Hypothalamus (tissue), 51 donors: ENCODE measurements at places on chromosomes 13 and 19.
A peak's percentile ranks its signal among the peaks of the same experiment; 100 is the strongest.

DNA sequence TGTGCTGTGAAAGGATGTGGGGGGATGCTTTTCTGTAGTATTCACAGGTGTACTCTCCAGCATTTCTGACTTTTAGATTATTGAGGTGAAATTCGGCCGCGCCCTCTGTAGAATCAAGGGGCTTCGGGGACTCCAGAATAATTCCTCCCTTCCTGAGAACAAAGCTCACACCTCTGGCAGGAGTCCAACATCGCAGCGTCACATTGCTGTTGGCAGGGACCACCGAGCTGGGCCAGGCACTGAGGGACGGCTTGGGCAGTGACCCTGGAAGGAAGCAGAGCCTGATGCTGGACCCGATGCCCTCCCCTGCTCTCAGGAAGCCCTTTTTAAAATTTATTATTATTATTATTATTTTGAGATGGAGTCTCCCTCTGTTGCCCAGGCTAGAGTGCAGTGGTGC is 6.3 kb downstream of the TARM1 start:
- no peak for DNase-seq

DNA sequence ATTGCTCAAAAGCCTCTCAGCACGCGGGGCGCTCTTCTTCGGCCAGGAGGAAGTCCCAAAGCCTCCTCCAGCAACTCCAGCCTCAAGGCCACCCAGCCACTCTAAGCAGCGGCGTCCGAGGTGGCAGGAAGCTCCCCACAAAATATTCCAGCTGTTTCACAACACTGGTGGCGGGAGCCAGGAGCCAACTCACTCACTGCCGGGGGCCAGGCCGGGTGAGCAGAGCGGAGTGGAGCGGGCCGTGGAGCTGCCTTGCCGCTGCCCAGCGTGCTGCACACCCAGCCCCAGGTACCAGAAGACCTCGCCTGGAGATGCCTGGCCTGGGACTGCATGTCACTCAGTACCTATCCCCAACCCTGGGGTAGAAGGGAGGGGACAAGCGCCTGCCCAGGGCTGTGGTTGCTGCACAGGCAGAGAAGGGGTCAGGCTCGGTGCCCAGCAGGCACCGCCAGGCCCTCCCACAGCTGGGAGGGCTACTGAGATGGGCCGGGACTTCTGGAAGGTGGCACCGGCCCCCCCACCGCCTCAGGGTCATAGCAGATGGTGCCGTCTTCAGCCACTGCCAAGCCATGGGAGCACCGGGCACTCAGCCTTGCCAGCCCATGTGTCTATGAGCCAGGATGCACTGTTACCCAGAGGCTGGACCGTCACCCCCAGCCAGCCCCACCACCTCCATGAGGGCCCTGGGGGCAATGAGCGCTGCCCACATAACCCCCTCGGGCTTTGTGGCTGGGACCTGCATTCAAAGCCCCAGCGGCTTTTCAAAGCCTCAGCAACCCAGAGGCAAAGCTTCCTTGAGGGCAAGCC is 59.2 kb downstream of the MLLT1 start:
- no peak for DNase-seq

DNA sequence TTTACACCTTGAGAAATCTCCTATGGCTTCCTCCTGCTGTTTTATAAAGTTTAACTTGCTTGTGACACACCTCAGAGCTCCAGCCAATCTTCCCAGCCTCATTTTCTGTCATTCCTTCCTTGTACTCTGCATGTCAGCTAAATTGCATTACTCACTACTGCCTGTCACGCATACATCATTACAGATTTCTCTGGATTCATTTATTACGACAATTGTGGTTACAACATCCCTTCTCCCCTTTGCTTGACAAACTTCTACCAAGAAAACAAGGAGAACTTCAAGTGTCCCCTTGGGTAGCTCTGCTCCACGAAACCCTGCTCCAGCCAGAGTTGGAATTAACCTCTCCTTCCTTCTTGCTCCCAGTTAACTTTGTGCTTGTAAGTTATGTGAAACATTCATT is 22.0 kb upstream of the GPR18 start:
- DNase-seq: no peak

DNA sequence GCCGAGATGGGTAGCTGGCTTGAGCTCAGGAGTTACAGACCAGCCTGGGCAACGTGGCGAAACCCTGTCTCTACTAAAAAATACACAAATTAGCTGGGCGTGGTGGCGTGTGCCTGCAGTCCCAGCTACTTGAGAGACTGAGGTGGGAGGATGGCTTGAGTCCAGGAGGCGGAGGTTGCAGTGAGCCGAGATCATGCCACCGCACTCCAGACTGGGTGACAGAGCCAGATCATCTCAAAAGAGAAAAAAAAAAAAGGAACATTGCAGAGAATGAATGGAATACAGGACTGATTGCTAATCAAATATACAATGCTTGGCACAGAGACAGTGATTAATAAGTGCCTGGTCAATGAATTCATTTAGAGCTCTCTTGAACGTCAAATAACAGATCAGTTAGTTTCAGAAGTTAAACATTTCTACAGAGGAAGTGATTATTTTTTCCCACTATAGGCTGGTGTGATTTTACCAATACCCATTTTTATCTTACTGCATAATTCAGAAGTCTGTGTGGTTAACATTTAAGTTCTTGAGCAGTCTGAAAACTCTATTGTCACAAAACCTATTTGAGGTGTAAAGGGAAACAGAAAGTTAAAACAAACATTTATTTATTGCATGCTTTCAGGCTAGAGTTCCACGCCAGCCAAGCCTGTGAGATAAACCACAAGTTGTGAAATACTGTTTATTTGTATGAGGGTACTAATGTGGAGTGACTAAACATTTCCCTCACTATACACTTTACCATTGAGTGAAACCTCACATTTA is 7.7 kb upstream of the TBC1D4 start:
- DNase-seq: no peak

- DNase-seq: peak; percentile 52
Measured at GRCh38 chr19:45478454-45479238, 10.8 kb downstream of the FOSB start.
